ENCODE measurements at places on chromosomes 12 and 14.

GRCh38 chr12:21509768-21510167, 8.2 kb downstream of the GOLT1B start:
- DNase-seq = no peak

DNA sequence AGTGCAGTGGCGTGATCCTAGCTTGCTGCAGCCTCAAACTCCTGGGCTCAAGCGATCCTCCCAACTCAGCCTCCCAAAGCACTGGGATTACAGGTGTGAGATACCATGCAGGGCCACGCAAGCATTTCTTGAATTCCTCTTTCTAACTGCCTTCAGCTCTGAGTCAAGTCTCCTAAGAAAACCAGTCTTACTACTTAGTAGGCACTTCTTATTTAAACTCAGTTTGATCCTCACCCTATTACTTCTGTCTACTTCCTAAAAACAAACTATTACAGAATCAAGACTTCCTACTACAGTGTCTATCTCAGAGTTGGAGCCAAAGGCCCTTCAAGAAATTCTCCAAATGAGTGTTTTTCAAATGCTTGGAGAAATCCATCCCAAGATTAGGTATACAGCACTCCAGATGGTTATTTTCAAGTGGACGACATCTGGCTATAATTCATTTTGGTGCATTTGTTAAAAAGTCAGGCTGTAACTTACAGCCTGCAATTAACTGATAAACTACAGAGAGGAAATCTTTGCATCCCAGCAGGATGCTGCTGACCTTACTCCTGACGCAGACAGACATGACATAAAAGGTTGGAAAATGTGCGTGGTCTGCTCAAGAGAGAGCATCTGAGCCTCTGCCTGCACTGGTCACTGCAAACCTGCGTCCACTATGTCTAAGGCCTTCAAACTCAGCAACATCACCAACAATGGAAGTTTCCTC, 34.7 kb downstream of the SSH1 start:
- no peak for DNase-seq

- DNase-seq = no peak
These were observed 36.3 kb upstream of the STK38L start for GRCh38 chr12:27207615-27208413.

- DNase-seq = peak; percentile 24
These were observed 440 bp upstream of the ISM2 start for GRCh38 chr14:77498984-77499527.

GRCh38 chr12:22014041-22014782, 31.8 kb upstream of the CMAS start:
- no peak for DNase-seq

DNA sequence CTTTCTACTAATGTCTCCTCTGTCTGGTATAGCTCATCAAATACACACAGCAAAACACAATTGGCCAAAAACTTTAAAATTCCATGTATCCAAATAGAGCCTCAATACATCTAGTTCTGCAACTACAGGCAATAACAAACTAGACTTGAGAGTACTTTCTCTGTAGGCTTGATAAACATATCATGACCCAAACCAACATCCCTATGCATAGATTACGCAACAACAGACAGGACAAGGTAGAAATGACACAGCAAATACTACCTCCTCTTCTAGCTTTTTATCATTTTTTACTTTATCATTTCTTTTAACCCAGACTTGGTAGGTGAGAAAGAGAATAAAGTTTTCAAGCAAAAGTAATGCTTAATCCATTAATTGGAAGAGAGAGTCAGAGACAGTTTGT, 41.8 kb downstream of the EML5 start:
- no peak for DNase-seq

DNA sequence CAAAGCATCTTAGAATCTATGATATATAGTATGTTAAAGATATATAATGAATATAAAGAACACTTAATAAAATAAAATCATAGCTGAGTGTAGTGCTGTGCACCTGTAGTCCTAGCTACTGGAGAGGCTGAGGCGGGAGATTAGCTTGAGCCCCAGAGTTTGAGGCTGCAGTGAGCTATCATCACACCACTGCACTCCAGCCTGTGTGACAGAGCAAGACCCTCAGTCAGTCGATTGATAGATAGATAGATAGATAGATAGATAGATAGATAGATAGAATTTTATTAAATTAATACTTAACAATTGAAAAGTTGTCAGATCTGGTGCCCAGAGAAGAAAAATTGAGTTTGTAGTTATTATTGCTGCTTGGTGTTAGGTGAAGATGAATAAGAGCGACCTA, 40.0 kb downstream of the CNOT2 start:
- no peak for DNase-seq

DNA sequence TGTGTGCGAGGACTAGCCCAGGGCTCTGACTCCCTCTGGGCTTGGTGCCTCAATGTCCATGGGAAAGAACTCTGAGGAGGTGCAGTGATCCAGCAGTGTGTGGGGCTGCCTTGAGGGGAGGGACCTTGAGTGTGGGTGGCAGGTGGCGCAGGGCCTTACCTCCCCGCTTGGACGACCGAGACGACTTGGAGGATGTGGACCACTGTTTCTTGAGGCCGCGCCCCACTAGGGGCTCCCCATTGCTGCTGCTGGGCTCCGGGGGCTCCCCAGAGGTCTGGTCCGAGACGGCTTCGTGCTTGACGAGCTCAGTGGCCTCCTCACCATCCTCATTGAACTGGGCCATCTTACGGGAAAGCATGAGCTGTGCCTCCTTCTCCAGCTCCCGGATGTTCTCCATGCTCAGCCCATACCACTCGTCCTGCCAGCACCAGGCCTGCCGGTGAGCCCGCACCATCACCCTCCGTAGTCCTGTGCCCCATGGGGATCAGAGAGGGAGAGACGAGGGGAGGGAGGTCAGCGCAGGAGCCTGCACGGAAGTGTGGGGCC, 24.7 kb downstream of the ARL6IP4 start:
- no peak for DNase-seq

- peak; percentile 74 for DNase-seq
These were observed 210.2 kb downstream of the PTPRO start for GRCh38 chr12:15532364-15532977.

DNA sequence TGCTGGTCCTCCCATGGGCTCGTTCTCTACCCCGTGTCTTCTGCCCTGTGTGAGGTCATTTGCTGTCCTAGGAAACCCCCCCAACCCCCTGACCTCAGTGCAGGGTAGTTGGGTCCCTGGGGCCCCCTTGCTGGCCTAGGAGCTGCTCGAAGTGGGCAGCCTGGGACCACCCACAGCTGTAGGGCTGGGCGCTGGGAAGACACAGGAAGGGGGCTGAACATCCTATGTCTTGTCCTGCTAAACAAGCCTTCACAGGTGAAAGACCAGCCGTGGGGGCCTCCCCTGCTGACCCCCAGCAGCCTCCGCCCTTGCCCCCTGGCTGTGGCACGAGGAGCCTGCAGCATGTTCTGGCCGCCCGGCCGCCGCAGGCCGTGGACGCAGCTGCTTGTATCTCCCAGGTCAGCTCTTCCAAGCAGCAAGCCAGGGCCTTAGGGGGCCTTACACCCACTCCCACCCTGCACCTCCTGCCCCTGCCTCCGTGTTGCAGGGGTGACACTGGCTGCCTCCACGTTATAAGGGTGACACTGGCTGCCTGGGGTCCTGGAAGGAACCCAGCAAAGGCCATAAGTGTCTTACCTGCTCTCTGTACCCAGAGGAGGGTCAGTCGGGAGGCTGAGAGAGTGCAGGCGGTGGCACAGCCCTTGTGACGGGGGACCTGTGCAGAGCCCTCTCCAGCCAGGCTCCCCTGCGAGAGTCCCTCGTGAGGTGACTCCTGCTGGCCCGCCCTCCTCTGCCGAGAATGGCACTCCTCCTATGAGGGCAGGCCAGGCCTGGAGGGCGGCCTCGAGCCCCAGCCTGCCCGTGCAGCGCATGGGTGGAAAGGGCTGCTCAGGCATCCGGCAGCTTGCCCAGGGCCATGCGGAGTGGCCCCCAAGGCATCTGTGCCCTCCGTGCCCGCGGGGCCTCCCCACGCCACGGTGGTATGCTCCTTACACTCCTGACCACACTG, 11.5 kb upstream of the TEX22 start:
- no peak for DNase-seq

DNA sequence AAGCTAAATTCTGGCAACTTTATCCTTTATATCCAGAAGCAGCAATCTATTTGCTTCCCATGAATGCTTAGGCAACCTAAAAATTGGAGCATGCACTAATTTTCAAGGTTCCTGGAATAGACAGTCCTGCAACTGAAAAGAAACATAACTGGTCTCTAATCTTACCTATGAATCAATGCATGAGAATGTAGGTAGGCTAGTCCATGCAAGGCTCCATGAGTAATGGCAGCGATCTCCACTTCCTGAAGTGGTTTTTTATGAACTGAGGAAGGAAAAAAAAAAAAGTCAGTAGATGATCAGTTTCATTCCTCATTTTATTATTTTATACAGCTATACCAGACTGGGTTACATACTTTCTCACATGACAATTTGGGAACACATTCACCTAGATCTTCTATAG, 102.0 kb downstream of the PEBP1 start:
- DNase-seq = peak; percentile 35

DNA sequence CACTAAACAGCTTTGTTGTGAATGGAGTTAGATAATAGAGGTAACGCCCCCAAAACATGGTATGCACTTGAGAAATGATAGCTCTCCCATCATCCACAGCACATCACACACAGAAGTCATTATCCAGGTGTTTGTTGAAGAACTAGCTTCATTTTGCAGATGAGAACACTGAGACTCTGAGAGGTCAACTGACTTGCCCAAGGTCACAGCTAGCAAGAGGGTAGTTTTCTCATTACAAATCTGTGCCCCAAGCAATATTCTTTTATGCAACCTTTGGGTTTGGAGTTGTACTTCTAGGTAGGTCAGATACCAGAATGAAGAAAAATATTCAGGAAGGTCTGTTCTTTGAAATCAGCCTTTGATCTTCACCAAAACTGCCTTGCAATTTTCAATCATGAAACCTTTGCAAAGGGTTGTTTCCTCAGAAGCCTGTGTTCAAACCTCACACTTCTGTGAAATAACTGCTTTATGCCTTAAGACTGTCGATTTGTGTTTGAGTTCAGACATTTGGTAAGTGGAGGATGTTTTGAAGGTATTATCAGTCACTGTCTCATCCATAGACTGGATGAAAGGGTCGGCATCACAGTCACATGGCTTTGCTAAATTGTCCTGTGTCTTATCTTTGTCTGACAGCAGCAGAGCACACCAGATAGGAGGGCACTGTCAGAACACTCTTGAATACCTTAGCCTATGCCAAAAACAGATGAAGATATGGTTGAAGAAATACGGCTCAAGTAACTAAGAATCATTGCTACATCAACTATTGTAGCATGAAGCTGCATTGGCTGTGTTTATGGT, 233.2 kb upstream of the BTG1 start:
- DNase-seq = no peak

DNA sequence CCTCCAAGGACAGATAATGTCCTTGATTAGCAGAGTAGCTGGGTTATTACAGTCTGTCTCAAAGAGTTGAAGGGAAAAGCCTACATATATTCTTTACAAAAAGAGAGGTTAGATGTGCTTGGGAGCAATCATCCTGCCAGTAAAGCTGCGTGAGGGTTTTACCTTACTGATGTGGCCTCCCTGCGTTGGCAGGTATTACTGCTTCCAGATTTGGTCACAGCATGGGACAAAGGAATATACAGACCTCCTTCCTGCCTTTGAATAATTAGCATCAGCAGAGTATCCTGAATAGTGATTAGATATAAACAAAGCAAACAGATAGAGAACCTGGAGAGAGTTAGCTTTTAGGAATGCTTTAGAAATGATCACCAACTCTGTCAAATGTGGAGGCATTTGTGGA, 69.6 kb downstream of the TMTC2 start:
- DNase-seq = no peak

DNA sequence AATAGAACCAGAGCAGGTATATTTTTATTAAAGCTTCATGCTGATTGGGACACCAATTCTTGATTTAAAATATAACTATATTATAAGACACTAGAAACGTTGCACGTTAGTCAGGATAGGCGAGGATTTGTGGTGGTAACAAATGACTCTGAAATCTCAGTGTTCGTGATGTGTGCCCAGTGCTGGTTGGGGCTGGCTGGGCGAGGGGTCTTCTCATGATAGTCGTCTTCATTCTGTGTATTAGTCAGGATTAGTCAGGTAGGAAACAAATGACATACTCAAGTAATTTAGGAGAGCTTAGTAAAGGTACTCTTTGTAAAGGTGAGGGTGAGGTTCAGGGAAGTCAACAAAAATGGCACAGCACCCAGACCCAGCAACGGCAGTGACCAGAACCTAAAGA, 73.9 kb upstream of the HIF1A start:
- no peak for DNase-seq

- DNase-seq = no peak
These were observed 33.8 kb downstream of the ERG28 start for GRCh38 chr14:75626863-75627262.

- no peak for DNase-seq
These were observed 377.0 kb downstream of the NPAS3 start for GRCh38 chr14:33315721-33316120.

- DNase-seq = no peak
These were observed 121.2 kb upstream of the DAAM1 start for GRCh38 chr14:59067127-59067894.

GRCh38 chr12:108367436-108367835, 28.3 kb upstream of the CMKLR1 start:
- no peak for DNase-seq

DNA sequence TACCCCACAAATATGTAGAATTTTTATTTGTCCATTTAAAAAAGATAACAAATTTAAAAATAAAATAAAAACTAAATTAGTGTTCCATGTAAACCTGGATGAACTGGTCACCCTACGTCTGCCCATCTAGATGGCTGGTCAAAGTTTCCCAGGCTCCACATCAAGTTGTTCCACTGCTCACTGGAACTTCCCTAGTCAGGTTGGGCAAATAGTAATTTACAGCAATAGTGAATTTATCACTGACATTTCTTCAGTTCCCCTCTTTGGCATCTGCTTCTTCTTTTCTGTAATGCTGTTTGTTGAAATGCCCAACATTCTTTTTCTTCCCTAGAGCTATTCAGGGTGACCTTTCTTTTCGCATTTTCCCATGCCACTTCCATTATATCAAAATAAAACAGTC, 272.7 kb upstream of the BTG1 start:
- DNase-seq = no peak
